ENCODE measurements at places on chromosomes 1 and 21.

GRCh38 chr1:10614377-10615225, 139.9 kb downstream of the PEX14 start:
- DNase-seq: no peak

DNA sequence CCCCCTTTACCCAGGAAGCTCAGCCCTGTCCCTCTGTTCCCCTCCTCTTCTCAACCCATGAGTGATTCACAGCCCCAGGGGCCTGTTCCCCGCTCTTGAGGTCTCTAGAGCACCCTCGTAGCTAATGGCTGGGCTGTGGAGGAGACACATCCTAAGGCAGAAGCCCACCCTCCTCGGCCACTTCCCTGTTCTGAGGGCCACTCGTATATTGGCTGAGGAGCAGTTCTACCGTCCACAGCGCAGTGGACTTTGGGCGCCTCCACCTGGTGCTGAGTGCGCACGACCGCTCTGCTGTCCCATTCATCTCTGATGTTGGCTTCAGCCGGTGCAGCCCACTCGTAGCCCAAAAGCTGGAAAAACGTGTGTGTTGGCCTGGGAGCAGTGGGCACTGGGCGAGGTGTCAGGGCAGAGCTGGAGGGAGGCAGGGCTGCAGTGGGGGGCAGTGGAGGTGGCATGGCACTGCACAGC, 24.5 kb upstream of the PKP1 start:
- DNase-seq: no peak

DNA sequence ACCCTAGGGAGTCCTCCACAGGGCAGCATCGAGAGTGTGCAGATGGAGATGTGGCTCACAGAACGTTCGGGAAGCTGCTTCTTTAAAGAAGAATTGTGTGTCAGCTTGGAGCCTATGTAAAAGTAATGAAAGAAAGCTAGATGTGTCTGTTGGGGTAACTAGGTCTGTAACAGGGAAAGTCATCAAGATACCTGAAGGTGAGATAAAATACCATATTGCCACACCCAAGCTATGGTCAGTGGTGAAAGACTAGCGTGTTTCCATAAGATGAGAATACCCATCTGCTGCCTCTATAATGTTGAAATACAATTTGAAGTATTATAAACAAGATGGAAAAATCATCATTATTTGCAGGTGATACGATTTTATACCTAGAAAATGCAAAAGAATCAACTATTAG, 17.5 kb downstream of the RCAN1 start:
- no peak for DNase-seq

GRCh38 chr1:9901148-9902059, 8.7 kb downstream of the CTNNBIP1 start:
- DNase-seq: no peak

GRCh38 chr1:58739856-58740466, 40.1 kb upstream of the MYSM1 start:
- DNase-seq: no peak

GRCh38 chr1:68456202-68456601, 6.4 kb upstream of the RPE65 start:
- DNase-seq: no peak

DNA sequence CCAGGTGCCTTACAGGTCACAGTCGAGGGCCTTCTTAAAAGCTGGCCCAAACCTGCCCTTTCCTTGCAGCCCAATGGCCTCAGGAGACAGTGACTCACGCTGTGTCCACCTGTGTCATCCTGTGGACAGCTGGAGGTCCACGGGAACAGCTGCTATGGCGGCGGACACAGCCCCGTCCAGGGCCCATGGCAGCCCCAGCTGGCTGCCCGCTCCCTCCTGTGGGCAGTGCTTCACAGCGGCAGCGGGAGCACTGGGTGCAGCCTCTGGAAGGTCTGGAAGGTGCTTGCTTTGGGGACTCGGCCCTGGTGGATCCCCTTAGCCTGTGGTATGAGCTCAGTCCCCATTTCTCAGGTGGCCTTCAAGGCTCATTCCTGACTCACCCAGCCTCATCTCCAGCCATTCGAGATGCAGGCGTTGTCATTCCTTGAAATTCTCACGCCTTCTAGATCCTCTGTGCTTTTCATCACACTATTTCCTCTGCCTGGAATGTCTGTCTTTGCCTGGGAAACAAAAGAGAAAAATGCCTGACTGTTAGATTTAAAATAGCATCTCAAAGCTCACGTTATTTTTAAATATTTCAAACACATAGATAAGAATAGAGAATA, 86.8 kb downstream of the KIF26B start:
- DNase-seq: no peak

- peak; percentile 51 for DNase-seq
These were observed at the start of gene FCMR for GRCh38 chr1:206921772-206922265. TSS of gene FCMR (minus strand) at chr1:206921941. CDS start at chr1:206921854, 87 bp downstream.

DNA sequence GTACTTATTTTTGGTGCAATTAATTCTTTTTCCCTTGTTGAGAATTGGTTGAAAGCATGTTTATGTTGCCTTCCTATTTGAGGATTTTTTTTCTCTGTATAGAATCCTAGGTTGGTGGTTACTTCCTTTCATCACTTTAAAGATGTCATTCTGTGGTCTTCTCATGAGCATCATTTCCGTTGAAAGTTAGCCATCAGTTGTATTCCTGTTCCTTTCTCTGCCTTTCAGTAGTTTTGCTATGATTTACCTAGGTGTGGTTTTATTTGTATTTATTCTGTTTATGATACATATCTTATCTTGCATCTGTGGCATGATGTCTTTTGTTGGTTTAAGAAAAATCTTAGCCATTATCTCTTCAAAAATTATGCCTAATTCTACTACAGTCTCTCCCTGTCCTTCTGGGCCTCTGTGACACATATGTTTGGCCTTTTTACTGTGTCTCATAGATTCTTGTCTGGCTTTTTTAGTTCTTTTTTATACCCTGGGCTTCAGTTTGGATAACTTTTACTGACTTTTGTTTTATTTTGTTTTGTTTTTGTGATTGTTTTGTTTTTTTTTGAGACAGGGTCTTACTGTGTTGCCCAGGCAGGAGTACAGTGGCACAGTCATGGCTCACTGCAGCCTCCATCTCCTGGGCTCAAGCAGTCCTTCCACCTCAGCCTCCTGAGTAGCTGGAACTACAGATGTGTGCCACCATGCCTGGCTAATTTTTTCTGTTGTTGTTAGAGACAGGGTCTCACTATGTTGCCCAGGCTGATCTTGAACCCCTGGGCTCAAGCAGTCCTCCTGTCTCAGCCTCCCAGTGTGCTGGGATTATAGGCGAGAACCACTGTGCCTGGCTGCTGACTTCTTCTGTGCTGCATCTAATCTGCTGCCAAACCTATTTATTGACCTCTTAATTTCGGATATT, 24.1 kb downstream of the PTGFRN start:
- DNase-seq: no peak

GRCh38 chr1:70072231-70072751, 133.1 kb downstream of the LRRC40 start:
- no peak for DNase-seq

GRCh38 chr1:113394863-113395259, 4.5 kb downstream of the MAGI3 start:
- DNase-seq: no peak

- DNase-seq: peak; percentile 37
These were observed 36.7 kb upstream of the SLC19A1 start for GRCh38 chr21:45578811-45579381.

DNA sequence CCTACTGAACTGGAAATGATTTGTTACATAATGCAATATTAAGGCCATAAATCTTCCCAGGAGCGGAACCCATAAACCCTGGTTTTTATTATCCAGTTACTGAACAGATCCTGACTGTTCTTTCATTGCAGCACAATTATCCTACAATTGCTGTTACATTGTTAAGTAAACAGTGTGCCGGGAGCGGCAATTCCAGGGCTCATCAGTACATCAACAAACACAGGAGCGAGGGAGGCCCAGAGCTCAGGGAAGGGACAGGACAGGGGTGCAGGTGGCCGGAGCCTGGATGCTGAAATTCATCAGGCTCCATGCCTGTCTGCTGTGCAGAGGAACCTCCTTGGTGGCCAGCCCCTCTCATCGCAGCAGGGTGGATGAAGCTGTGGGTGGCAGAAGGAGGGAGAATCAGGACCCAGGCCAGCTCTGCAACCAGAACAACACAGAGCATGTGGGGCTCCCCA, 544.7 kb downstream of the NPHP4 start:
- no peak for DNase-seq

GRCh38 chr1:198019126-198019525, 102.0 kb downstream of the LHX9 start:
- no peak for DNase-seq

GRCh38 chr21:46352913-46353312, 29.0 kb downstream of the PCNT start:
- no peak for DNase-seq
